Activated naive CD8-positive, alpha-beta T cell treated with anti-CD3 and anti-CD28 coated beads for 36 hours (primary cell): ENCODE measurements at places on chromosomes 4 and X.

DNA sequence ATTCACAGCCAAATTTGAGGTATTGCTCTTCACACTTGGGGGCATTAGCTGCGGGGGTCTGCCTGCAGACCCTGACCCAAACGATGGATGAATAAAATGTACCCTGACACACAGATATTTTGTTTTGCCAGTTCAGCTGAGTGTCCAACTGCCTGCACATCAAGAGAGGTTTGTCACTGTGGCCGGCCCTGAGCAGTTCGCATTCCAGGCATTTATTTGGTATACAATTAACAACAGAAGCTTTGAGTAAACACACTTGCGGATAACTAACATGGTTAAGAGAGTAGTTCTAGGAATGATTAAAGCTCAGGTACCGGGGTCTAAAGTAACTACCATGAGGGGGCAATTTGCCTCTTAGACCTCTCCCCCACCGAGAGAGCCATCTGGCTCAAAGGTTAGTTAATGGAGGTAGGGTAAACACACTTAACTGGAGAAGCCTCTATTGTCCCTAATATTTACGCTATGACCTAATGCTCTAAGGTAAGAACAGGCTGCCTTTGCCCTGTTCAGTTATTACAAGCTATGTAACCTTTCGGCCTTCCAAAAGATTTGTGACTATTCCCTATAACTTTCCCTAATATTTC lies 162.0 kb downstream of the SNCA start:
- DNase-seq, result no peak

- DNase-seq, result peak; percentile 35
Observed at GRCh38 chr4:186587416-186588018, 32.1 kb upstream of the MTNR1A start.

DNA sequence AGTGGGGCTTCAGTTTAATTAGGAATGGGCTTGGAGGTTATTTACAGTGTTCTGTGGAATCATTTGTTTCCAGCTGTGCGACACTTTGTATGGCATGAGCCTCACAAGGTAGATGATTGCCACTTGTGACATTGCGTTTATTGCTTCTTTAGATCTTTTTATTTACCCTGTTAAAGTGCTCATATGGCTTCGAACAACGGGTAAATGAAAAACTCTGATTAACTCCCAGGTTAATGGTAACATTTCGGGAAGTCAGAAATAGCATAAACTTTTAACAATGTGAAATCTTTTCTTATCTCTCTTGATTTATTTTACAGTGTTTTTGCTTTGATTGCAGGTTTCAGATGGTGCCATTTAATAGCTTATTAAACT lies 494.3 kb downstream of the IDS start:
- no peak for DNase-seq

GRCh38 chrX:139484591-139484990 lies 45.9 kb upstream of the F9 start:
- no peak for DNase-seq

- DNase-seq, result no peak
Observed at GRCh38 chr4:79445371-79445781, 37.3 kb upstream of the GK2 start.

GRCh38 chr4:70671091-70671490 lies 4.8 kb upstream of the JCHAIN start:
- no peak for DNase-seq

DNA sequence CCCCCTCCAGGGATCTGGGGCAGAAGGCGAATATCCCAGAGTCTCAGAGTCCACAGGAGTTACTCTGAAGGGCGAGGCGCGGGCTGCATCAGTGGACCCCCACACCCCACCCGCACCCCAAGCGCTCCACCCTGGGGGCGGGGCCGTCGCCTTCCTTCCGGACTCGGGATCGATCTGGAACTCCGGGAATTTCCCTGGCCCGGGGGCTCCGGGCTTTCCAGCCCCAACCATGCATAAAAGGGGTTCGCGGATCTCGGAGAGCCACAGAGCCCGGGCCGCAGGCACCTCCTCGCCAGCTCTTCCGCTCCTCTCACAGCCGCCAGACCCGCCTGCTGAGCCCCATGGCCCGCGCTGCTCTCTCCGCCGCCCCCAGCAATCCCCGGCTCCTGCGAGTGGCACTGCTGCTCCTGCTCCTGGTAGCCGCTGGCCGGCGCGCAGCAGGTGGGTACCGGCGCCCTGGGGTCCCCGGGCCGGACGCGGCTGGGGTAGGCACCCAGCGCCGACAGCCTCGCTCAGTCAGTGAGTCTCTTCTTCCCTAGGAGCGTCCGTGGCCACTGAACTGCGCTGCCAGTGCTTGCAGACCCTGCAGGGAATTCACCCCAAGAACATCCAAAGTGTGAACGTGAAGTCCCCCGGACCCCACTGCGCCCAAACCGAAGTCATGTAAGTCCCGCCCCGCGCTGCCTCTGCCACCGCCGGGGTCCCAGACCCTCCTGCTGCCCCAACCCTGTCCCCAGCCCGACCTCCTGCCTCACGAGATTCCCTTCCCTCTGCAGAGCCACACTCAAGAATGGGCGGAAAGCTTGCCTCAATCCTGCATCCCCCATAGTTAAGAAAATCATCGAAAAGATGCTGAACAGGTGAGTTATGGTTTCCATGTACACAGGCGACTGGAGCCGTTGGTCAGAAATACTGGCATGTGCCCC lies at the start of gene CXCL1:
TSS of gene CXCL1 (plus strand) at position 264 of the 926 bp plus-strand sequence. CDS start at position 342, 78 bp downstream.
- no peak for DNase-seq

- no peak for DNase-seq
Observed at GRCh38 chr4:120056246-120056645, 10.4 kb downstream of the MAD2L1 start.

- DNase-seq, result no peak
Observed at GRCh38 chr4:144872508-144873225, 225.3 kb downstream of the ANAPC10 start.

GRCh38 chr4:27057662-27058061 lies 197.0 kb downstream of the STIM2 start:
- DNase-seq, result no peak

- no peak for DNase-seq
Observed at GRCh38 chrX:47221756-47222155, 3.3 kb downstream of the CDK16 start.

- no peak for DNase-seq
Observed at GRCh38 chrX:63657821-63658220, 127.2 kb downstream of the ARHGEF9 start.

GRCh38 chr4:138053641-138054301 lies 188.4 kb downstream of the SLC7A11 start:
- DNase-seq, result no peak

DNA sequence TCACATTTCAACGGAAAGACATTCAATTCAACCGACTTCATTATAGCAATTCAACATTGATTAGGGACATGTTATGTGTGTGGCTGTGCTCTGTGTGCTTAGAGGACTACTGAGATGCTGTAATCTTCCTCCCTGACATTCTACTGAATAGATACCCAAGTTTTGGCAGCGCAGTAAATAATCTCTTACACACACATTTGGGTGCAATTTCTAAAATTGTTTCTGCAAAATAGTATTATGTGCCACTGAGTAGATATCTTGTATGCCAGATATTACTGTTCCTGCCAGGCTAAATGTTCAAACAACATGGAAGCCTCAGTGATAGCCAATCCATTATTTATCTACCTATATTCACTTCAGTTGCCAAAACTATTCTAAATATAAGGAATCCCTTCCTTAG lies 41.3 kb downstream of the RTL9 start:
- no peak for DNase-seq

DNA sequence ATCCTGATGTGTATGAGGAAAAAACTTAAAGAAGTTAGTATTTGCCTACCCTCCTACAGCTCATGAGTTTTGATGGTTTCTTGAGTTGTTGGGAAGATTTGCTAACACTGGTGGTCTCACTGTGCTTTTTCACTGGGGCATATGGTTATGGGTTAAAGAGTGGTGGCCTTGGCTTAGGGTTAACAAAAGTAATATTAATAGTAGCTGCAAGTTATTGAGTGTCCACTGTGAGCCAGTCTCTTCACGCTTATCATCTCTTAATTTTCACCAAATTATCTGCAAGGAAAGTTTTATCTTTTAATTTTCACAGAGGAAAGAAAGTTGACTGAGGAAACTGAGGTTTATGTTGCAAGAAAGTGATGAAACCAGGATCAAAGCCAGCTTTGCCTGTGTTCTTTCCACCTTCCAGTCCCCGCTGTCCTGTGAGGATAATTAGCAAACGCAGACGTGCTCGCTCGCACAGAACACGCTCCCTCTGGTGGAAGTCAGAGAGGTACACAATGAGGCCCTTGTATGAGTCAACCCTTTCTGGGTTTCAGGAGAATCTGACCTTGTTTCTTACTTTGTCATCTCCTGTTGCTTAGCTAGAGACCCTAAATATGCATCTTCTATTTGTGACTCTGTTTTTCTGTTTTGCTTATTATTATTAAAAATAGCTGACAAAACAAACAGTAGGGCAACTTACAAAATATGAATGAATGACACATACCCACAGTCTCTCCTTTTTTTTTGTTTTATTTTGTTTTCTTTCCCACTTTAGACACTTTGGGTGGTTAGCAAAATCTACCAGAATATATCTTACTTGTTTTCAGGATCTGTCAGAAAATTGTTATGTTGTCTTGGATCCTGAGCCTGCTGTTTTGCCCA lies 94.3 kb downstream of the DDIT4L start:
- peak; percentile 44 for DNase-seq

GRCh38 chr4:143482840-143483239 lies 30.7 kb upstream of the SMARCA5 start:
- DNase-seq, result no peak

- DNase-seq, result no peak
Observed at GRCh38 chrX:149275836-149276235, 229.3 kb downstream of the IDS start.

- DNase-seq, result no peak
Observed at GRCh38 chr4:10075953-10076391, 40.6 kb downstream of the WDR1 start.

DNA sequence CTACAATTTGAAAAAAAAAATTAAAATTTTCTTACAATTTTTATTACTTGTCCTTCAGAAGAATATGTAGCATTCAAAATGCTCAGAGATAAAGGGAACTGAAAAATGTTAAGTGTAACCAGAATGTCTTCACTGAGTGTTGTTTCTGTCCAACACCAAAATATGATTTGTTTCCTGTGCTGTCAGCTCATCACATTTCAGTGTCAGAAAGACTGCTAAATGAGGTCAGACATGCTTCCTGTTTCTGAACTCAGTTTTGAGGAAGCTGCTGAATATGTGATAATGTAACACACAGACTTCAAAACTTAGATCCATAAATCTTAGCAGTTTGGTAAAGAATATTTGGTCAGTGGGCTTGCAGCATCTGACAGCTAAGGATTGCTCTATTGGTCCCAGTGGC lies 1849.7 kb downstream of the PCDH7 start:
- DNase-seq, result no peak

DNA sequence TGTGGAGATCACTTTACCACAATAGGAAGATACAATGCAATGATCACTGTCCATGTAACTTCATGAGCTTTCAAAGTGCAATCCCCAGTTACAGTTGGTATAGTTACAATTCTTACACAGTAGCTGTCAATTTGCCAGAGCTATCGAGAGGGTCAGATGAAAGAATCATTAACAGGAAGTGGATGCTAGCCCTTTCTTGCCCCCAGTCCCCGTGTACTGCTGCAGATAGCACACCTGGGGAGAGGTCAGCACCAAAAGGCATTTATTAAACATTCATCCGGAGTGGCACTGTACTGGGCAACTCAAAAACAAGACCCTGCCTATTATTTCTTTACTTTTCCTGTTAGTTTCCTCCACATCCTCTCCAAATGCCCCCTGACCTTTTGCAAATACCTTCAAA lies 47.7 kb downstream of the SOD3 start:
- DNase-seq, result no peak

- no peak for DNase-seq
Observed at GRCh38 chrX:119009071-119009470, 34.7 kb downstream of the LONRF3 start.

- DNase-seq, result no peak
Observed at GRCh38 chrX:143500751-143501150, 16.5 kb downstream of the SPANXN3 start.

- DNase-seq, result peak; percentile 56
Observed at GRCh38 chr4:182925298-182925757, 8.1 kb upstream of the DCTD start.

DNA sequence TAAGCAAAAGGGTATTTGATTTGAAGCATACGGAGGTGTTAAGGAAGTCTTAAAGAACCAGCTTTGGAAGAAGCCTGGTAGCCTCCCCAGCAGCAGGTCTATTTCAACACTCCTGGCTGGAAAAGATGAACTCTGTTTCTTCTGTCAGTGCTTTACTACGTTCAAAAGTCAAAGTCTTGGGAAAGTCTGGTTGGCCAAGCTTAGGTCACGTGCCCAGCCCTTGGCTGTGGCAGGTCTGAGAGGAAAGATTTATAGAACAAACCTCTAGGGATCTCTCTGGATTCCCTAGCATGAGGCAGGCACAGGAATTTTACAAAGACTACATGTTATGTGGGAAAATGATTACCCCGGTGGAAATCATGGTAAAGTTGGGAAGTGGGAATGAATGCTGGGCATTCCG lies 8.6 kb upstream of the ARHGAP10 start:
- DNase-seq, result no peak

DNA sequence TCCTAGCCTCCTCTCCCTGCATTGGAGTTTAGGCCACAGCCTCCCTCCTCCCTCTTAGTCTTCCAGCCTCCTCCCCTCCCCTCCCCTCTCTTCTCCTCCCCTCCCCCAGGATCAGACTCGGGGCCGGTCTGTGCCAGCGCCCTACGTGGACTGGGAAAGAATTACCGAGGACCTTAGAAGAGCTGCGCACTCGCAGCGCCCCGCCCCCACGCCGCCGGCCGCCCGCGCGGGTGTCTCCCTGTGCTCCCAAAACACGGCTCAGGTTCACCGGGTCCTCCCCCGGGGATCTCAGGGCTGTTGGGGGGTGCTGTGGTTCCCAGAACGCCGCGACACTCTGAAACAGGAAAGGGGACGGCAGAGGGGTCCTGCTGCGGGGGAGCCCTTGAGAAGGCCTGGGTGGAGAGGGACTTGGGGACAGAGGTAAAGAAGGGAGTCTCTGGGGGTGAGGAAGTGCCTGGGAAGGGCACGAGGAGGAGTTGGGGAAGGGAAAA lies 122.3 kb upstream of the TBL1X start:
- peak; percentile 42 for DNase-seq

GRCh38 chrX:11196476-11196875 lies 85.3 kb downstream of the HCCS start:
- DNase-seq, result no peak

- DNase-seq, result peak; percentile 34
Observed at GRCh38 chr4:2691952-2692435, 64.1 kb downstream of the TNIP2 start.

DNA sequence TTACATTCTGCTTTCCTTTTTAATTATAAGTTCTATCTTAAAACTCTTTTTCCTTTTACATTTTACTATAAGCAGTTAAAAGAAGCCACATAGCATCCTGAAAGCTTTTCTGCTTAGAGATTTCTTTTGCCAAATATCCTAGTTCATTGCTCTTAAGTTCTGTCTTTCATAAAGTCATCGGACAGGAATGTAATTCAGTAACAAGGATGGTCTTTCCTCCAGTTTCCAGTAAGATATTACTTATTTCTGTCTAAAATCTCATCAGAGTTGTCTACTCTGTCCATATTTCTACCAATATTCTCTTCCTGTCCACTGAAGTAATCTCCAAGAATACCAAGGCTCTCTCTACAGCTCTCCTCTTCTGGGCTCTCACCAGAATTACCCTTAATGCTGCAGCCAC lies 37.5 kb upstream of the ADH1C start:
- DNase-seq, result no peak

- no peak for DNase-seq
Observed at GRCh38 chrX:149262086-149262485, 243.0 kb downstream of the IDS start.
